Stimulated activated CD8-positive, alpha-beta memory T cell treated with anti-CD3 and anti-CD28 coated beads, Interleukin-4, amount 100 ng/mL, for 1 hour (primary cell): ENCODE measurements at places on chromosomes 12 and 14.

DNA sequence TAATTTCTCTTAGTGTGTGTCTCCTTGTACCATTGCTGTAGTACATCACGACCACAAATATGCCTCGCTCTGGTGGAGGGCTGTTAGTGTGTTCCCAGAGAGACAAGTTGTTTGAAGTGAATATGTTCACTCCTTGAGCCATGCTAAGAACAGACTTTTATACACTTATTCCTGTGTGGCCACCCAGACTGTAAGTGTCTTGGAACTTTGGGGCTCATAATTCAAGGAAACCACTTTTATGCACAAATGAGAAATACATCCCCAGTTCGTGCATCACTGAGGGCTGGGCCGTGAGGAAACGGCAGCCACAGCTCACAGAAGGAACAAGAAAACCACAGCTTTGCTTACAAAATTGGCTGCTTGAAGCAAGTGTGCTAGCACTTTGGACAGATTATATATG is 362.2 kb upstream of the DDHD1 start:
- no peak for DNase-seq

DNA sequence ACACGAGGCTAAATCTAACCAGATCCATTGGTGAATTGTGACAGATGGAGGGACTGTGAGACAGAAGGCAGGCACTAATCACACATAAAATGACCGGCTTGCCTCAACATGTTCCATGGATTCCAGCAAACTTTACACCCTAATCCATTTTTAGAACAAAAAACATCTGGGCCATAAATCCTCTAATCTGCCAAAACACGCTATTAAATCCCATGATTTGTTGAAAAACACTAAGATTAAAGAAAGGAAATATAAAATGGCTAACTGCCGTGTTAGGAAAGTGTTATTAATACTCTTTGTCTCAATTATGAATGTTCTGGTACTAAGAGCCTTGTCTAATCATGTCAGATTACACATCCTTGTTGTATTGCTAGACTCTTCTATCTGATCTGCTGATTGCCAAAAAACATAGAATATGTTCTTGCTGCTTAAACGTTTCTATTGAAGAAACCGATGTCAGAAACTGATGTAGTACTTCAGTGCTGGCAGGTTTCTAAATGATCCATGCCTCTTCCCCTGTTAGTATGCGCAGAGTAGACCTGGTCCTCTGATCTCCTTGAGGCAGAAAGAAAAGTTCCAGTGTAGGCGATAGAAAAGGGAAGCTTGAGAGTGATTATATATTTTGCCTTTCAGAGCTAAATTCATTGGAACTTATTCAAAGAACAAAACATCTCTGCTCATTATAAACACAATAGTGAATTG is 384.9 kb downstream of the SOX5 start:
- DNase-seq: no peak

DNA sequence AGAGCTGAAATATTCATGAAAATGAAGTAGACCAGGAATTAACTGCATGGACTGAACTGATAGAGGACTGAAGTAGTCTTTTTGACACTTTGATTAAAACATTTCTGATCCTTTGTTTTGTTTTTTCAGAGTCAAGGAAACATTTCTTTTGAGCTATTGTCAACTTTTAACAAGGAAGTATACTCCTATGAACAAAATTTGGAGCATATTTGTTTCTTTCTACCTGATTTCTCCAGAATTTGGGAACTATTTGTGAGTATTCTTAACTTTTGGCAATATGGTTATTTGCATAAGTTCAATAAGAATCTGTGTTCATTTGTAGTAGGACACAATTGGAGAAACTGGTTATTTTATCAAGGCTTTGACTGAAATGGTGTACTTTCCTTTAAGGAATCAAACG is 71.3 kb upstream of the HECTD1 start:
- no peak for DNase-seq

- DNase-seq: no peak
Observed at GRCh38 chr12:112924986-112925385, 13.3 kb upstream of the OAS3 start.

DNA sequence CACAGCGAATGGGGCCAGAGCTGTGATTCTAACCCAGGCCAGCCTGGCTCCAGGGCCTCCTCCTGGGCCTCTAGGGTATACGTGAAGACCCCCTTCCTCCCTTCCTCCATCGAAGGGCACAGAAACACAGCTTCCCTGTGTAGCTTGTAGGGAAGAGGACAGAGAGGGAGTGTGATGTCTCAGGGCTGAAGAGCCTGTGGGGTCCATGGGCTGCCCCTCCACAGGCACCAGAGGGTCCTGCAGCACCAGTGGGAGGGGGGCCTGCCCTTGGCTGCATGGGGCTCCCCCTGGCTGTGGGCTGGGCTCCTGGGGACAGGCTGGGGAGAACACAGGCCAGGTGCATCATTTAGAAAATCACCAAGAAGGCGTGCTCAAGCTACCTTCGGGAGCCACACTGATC is 178.5 kb downstream of the CALM1 start:
- DNase-seq: no peak

DNA sequence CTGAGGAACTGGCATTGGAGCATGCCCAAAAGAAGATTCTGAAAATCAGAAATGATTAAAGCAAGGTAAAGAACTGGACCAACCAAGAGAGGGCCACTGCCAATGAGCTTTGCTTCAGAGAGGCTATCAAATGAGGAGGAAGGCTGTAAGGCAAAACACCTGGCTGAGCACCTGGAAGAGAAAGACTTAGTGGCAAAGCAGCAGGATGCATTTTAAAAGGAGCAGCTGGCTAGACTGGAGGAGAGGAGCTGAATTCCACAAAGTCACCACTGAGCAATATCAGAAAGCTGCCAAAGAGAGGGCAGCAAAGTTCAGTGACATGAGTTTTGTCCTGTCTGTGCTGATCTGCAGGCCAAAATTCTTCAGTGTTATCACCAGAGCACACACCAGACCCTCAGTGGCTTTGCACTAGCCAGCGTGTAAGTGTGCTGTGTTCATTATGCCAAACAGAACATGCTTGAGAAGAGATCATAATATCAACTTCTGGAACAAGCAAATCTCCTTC is 338.7 kb downstream of the TRHDE start:
- DNase-seq: no peak

DNA sequence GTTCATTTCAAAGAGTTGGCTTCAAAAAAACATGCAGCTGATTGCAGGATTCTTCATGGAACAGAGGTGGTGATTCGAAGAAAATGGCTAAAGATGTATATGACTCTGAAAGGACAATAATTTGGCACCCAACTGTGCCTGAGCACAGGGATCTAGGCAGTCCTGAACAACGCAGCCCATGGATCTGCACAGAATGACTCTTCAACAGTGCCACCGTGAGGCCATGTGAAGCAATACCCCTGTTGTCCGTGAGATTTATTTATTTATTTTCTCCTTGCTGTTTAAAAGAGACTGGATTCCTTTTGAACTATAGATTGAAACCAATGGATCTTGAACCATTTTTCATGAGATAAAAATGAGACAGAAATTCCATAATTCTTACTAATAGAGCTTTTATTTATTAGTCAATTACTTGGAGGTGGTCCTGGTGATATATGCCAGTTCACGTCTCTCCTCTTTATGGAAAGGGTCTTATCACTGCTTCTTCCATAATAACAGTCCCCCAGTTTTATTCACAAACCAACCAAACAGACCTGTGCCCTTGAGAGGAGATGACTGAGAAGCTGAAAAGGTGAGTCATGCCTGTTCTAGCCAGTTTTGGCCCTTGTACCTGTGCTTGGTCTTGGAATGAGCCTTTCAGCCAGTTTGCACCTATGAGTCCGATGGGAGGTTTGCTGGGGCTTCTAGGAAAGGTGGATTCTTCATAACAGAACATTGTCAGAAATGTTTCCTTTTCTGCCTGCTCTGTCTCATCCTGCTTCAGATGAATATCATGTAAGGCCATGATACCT is 1598.3 kb downstream of the AACS start:
- DNase-seq: no peak

- no peak for DNase-seq
Observed at GRCh38 chr14:77638771-77639171, 22.3 kb upstream of the SPTLC2 start.

DNA sequence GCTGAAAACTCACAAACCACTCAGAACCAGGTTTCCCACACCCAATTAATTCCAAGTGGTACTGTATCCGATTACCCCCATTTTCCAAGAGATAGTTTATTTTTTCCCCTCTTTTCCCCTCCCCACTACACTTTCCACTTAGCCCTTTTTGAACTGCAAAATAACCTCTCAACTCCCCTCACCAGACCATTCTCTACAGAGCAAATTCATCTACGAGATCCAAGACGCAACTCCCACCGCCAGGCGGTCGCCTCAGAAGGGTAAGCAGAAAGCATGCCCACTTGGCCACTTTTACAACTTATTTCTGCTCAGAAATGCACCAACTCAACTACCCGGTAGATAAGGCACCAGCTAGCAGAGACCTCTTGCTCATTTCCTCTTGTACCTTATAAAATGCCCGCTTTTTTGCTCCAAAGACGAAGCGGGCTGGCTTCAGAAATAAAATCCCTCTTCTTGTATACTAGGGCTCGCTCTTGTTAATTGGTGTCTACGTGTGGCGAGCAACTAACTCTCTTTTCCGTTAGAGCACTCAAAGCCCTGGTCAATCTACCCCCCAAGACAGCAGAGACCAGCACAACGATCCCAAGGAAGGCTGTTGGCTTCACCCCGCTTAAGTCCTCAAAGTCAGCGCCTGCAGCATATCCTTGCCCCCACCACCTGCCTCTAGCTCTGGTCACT is 910 bp upstream of the SRP54 start:
- peak; percentile 5 for DNase-seq

- no peak for DNase-seq
Observed at GRCh38 chr12:126384026-126384564, 1318.9 kb downstream of the AACS start.

- no peak for DNase-seq
Observed at GRCh38 chr12:93006471-93007208, 77.5 kb upstream of the EEA1 start.
